ENCODE measurements at places on chromosomes 6 and 20.

- no peak for DNase-seq
Measured at GRCh38 chr6:105967917-105968602, 118.1 kb upstream of the PRDM1 start.

DNA sequence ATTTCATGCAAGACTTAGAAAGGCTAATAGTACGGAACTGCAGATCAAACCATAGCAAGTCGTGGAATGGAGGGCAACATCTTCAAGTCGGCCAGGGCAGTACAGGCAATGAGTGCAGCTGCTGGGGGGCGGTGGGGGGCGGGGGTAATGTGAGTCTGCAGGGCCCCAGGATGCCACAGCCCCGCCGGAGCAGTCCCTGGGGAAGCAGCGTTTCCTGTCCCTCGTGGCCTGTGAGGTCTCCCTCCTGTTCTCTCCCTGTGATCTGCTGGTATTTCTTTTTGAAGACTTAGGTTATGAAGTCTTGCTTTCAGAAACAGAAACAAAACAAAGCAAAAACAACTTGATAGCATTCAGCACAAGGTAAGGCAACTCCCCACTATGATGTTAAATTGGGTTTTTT, 351.9 kb downstream of the FOXA2 start:
- no peak for DNase-seq

DNA sequence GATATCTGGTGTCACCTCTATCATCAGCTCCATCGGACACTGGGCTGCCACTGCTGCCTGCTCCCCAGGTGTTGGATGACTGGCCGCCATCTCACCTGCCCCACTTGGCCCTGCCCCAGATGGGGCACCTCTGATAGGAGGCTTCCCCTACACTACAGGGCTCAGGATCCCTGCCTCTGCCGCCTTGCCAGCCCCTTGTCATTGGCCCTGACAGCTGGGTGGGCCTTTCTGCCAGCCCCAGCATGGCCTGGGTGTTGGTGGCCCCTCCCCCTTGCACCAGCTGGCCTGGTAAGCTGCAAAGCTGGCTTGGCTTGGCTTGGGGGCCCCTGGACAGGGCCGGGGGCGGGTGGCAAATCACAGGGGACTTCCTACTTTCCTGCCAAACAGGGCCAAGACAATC, 10.6 kb downstream of the PACSIN1 start:
- no peak for DNase-seq

DNA sequence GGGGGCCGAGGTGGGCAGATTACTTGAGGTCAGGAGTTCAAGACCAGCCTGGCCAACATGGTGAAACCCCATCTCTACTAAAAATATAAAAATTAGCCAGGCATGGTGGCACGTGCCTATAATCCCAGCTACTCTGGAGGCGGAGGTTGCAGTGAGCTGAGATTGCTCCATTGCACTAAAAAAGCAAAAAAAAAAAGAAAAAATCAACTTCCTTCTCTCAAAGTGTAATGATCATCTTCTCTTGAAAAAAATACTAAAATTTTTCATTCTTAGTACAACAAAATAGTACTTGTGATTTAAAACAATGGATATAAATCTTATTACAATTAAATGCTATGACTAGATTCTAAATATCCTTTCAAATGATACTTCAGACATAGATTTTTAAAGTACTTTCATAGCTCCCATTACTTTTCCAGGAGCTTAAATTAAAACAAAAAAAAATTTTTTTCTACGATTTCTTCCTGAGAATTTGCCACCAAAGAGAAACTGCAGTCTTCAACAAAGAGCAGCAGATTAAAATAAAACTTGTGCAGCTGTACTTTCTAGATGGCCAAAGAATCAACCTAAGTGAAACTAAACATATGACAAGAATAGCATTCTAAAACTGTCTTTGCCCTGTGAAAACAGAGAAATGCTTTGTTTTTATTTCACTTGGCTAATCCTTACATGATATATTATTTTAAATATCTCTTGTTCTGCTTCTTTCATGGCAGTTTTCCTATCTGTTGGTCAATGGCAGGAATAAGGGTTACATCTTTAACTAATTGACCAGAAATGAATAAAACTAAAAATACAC, 75.2 kb downstream of the MAP3K5 start:
- no peak for DNase-seq

DNA sequence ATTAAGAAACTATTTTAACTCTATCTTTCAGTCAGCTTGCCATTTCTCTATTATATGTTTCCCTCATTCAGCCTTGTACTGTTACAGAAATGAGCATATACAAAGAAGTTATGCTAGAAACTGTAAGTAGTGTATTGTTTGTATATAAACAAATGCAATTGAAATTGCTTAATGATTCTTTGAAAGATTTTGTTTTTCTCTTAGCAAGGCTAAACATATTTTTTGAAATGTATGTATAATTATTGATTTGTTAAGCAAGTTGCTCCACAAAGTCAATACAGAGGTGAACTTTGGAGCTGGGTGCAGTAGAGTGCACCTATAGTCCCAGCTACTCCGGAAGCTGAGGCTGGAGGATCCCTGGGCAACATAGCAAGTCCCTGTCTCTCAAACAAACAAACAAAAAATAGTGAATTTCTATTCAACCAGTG, 253.6 kb downstream of the RNGTT start:
- no peak for DNase-seq

DNA sequence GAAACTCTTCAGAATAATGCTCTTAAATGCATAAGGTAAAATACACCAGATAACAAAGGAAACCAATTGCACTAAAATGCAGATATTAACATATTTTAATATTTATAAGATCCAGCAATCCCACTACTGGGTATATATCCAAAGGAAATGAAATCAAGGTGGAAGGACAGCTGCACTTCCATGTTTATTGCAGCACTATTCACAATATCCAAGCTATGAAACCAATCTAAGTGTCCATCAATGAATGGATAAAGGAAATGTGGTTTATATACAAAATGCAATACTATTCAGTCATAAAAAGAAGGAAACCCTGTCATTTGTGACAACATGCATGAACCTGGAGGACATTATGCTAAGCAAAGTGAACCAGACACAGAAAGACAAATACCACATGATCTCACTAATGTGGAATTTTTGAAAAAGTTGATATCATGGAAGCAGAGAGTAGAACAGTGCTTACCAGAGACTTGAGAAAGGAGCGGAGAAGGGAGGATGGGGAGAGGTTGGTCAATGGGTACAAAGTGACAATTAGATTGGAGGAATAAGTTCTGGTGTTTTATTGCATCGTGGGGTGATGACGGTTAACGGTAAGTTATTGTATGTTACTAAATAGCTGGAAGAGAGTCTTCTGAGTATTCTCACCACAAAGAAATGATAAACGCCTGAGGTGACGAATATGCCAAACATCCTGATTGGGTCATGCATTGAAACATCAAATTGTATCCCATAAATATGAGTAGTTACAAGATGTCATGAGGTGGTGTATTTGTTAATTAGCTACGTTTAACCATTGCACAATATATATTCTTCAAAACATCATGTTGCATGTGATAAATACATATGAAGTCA, 37.9 kb upstream of the RNF24 start:
- no peak for DNase-seq

DNA sequence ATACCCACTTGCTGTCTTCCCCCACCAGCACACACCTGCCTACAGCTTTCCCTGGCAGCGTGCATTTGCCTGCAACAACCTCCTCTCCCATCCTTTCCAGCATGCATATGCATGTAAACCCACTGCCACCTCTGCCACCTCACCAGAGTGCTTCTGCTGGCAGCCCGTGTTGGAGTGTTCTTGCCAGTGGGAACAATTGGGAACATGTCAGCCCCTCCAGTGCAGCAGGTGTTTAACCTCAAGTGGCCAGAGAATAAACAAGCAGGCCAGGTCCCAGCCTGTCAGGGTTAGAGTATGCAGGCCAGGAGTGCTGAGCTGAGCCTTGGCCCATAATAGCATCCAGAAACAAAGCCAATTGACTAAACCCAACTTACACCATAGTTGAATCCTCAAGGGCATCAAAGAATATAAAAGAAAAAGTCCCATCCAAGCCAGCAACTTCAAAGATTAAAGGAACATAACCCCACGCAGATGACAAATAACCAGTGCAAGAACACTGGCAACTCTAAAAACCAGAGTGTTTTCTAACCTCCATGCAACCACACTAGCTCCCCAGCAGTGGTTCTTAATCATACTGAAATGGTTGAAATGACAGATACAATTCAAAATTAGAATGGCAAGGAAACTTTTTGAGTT, 1212.1 kb upstream of the CITED2 start:
- no peak for DNase-seq

GRCh38 chr6:17493286-17493685, 99.9 kb downstream of the CAP2 start:
- no peak for DNase-seq

GRCh38 chr20:62832212-62832922, 15.5 kb downstream of the COL9A3 start:
- peak; percentile 17 for DNase-seq

GRCh38 chr20:32912688-32913087, 54.0 kb downstream of the EFCAB8 start:
- DNase-seq = no peak

DNA sequence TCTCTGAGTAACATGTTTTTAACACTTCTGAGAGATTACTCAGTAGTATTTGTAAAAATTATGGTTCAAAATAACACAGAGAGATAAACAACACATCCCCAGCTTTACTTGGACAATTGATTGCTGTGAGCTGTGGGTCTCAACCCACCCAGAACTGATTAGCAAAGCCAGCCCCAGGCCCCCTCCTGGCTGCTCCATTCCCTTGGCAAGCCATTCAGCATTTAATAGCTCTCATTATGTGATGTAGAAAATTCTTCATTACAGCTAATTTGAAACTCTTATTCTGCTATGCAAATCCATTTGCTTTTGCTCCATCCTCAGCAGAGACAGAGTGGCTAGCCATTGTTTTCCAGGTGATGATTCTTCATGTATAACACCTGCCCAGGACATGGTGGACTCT, 16.6 kb upstream of the SIRT5 start:
- no peak for DNase-seq

GRCh38 chr6:54900666-54901065, 54.1 kb downstream of the FAM83B start:
- no peak for DNase-seq
